ENCODE measurements at places on chromosomes 5 and 9. TPM values are rescaled to one million over a fixed set of nuclear protein-coding genes. Genes with fewer than 3 reads are reported as not detected.

Gene GLRA1
- not detected for total RNA-seq

Gene ANKRD20A1
- total RNA-seq, result 0.17 TPM

Gene TNFSF15
- 0.81 TPM for total RNA-seq

Gene PCDHGB3
- 1.1 TPM for total RNA-seq

Gene SLC9A3
- total RNA-seq, result 1.3 TPM

Gene CDX1
- not detected for total RNA-seq

Gene TAF11L5
- total RNA-seq, result not detected

DNA sequence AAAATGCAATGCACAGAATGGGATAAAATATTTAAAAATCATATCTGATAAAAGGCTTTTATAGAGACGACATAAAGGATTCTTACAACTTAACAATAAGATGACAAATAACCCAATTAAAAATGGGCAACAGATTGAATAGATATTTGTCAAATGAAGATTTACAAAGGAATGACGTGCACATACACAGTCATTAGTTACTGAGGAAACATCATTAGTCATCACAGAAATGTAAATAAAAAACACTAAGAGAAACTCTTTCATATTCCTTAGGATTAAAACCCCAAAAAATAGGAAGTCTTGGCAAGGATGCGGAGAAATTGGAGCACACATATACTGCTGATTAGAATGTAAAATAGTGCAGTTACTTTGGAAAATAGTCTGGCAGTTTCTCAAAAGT is 1886.0 kb upstream of the CDH6 start:
- no peak for DNase-seq

DNA sequence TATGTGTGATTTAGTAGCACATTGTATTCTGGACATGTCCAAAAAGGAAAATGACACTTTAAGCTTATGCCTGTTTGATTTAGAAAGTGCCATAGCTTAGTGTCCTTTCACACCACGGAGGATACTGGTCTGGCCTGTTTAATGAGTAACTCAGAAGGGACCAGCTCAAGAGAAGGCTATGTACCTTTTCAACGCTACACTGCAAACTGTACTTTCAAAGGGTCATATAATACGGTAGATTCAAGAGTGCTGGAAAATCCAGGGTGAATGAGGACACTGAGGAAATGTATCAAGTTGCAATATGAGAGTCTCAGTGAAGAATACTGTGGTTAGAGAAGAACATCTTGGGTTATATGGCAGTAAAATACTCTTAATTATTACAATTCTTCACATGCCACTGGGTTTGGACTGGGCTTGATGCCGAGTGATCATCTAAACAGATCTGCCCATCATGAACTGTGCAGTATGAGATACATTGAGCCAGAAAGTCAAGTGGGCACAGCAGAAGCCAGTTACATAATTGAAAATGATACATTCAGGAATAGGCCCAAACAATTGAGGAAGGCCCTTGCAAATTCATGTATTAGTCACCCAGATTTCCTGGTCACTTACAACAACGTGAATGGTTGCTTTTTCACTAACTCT is 1211.5 kb upstream of the CDH9 start:
- DNase-seq, result peak; percentile 65

DNA sequence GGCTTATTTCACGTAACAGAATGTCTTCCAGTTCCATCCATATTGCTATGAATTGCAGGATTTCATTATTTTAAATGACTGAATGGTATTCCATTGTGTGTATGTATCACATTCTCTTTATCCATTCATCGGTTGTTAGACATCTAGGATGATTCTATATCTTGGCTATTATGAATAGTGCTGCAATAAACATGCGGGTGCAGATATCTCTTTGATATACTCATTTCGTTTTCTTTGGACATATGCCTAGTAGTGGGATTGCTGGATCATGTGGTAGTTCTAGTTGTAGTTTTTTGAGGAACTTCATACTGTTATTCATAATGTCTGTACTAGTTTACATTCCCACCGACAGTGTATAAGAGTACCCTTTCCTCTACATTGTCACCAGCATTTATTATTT is 460.5 kb downstream of the MAN2A1 start:
- DNase-seq, result no peak

DNA sequence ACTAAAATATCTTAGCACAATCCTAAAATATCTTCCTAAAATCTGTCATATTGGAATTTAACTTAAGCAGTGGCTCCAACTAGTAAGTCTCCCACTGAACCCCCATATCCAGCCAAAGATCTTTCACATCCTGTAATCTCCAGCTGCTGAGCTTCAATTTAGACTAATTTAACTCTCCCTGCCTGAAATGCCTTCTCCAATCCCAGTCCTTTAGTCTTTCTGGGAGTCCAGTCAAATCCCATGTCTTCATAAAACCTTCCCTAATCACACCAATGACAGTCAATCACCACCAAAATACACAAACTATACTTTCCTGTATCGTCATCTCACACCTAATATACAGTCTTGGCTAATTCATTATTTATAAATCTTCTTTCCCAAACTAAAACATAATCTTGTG is 607 bp upstream of the KLHL3 start:
- no peak for DNase-seq

DNA sequence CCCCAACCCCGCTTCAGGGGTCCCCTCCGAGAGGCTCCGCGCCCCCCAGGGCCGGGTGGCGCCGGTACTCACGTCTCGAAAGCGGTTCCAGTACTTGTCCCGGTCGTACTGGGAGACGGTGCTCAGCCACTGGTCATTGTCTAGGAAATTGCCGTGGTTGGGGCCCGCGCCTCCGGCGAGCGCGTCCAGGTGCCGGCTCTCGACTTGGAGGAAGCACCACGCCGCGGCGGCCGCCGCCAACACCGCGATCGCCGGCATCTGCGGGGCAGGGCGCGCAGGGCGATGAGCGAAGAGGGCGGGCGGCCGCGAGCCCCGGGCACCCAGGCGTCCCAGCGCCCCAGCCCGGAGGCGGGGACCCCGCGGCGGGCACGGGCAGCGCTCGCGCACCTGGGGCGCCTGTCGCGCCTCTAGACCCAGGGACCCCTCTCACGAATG is 808 bp downstream of the SPOCK1 start:
- no peak for DNase-seq

DNA sequence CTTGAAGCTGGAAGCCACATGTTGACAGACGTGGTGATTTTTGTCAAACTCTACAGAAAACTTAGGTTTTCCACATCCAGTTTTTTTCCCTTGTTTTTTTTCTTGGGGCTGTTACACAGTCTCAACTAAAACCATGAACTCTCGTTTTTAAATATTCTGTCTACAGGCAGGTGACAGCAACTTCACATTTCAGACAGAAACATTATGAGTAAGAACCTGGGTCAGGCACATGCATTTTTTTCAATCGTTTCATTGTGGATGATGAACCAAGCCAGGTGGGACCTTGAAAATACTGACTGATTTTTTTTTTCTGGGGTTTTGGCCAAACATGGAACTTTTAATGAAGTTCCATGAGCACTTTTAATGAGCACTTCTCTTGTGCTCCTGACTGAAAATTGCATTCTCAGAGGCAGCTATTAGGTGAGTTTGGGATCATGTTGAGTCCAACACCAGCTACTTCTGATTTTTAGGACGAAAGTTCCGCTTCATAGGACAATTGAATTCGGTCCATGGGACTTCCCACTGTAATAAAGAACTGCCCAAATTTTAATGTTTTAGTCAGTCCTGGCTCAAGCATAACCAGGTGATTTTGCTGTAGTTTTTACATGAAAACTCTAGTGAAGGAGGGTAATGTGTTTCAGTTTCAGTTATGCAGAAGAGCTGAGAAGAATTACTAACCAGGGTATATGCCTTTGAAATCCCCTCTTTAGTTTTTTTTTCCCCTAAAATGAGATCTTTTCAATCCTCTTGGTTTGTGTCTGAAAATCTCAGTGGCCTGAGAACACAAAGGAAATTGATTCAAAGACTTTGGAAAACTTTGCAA is 93.2 kb upstream of the ADAMTS16 start:
- no peak for DNase-seq

DNA sequence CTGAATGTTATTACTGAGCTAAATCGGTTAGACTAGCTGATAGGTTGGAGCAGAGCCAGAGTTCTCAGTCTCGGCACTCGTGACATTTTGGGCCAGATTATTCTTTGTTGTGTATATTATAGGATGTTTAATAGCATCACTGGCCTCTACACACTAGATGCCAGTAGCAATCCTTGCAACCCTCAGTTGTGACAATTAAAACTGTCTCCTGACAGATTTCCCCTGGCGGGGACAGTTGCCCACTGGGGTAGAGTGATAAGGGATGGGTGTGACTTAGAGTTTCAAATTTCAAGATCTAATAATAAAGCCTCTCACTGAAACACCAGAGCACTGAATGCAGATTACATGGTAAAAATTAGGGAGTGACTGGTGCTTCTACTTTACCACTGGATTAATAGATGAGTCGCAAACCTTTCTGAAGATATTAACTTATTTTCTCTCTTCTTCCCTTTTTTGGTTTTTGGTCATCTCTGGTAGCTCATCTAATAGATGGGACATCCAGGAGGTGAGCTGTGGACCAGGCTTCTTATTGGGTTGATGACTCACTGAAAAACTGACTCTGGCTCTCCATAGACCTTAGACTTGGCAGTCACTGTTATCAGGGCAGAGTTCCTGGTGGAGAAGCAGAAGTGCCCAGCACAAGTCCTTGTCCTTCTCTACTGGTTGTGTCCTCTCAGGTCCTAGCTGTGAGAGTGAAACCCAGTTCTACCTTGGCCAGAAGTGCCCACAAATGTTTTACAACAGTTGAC is 150.3 kb downstream of the UNC13B start:
- no peak for DNase-seq

GRCh38 chr9:100586093-100586492 is 8.2 kb downstream of the CAVIN4 start:
- DNase-seq, result no peak

- DNase-seq, result peak; percentile 40
Measured at GRCh38 chr9:114164191-114164794, 9.0 kb downstream of the COL27A1 start.

GRCh38 chr5:30390095-30390494 is 803.4 kb upstream of the CDH6 start:
- peak; percentile 19 for DNase-seq

DNA sequence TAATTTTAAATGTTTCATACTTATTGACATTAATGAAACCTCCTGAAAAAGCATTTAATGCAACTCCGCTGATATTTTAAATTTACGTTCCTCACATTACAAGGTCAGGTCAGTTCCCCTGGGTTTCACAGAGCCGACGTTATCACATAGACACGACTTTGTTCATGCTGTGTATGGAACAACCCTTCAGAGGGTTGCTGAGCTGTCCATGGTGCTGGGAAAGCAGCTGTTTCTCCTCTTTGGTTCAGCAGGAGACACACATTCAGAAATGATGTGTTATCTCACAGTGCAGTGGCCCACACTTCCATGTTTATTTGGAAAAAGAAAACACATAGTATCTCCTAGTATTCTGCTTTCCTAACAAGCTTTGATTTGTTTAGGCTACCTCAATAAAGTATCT is 53.5 kb downstream of the PPP2R2B start:
- no peak for DNase-seq

- DNase-seq, result no peak
Measured at GRCh38 chr5:107211630-107212029, 459.1 kb downstream of the EFNA5 start.

DNA sequence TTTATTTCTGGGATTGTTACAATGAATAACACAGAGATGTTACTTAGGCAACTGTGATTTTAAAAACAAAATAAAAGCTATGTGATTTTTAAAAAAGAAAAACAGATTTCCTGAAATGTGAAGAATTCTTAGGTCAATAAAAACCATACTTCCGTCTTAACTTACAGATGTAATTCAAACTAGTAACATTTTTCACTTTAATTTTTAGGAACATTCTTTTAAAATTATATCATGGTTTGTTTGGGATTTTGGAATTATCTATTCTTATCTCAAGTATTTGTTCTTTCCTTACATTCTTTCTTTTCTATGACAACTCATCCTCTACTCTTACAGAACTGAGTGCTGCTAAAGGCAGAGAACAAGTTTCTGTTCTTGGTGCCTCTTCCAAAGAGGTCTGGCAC is 159.5 kb downstream of the RAPGEF6 start:
- no peak for DNase-seq

- DNase-seq, result no peak
Measured at GRCh38 chr9:127934248-127934647, 3.4 kb downstream of the DPM2 start.

- DNase-seq, result no peak
Measured at GRCh38 chr9:73143711-73144328, 7.8 kb upstream of the ANXA1 start.

GRCh38 chr5:172123269-172123692 is 64.7 kb downstream of the STK10 start:
- no peak for DNase-seq

DNA sequence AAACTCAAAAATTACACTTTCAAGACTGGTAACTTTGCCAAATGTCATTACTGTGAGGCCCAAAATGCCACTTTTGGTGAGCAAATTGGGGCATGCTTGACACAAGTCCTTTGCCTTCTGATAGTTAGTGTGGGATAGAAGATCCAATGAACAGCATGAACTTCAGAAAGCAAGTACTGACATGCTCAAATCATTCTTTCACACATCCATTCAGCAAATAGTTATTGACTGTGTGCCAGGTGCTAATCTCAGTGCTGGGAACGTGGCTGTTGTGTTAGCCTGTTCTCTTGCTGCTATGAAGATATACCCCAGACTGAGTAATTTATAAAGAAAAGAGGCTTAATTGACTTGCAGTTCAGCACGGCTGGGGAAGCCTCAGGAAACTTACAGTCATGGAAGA is 247.0 kb downstream of the CHSY3 start:
- no peak for DNase-seq

DNA sequence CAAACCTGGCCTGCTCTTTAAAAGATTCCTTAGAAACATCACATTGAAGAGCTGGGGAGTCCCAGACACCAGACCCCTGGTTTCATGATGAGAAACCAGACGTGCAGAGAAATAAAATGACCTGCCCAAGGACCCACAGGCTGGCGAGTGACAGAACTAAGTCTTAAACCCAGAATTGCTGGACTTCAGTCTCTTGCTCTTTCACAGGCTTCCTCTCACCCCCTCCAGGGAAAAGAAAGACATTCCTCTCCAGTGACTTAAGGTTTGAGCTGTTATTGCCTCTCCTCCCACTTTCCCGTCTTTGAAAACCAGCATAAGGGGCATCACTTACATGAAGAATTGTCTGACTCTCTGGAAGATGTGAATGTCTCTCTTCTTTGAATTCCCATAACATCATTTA is 535.2 kb downstream of the IRX1 start:
- DNase-seq, result no peak
